Activated T-helper 2 cell treated with anti-CD3 and anti-CD28 coated beads, Interferon-gamma antibody, Interleukin-2, Interleukin-4, amounts not matched to agents 10 μg/mL and 5 μg/mL and 100 μg/mL, durations not matched to agents 14 hours and 24 hours and 36 hours (primary cell): ENCODE measurements at places on chromosomes 1 and 21. TPM values are rescaled to one million over a fixed set of nuclear protein-coding genes. Genes with fewer than 3 reads are reported as not detected.

The SPATA1 gene
- total RNA-seq: 1.4 and 1.5 TPM in 2 replicates

The CCDC185 gene
- not detected in 2 replicates for total RNA-seq

- no peak overlapping the region for H3K4me3 ChIP-seq
- no peaks in the 10 kb centered on the region for H3K4me1 ChIP-seq
- no peaks in the 10 kb centered on the region for H3K36me3 ChIP-seq
- peaks cover 4% of the 10 kb centered on the region for H3K27me3 ChIP-seq
- no peak for DNase-seq
Observed at GRCh38 chr1:100866041-100866900, 28.4 kb downstream of the EXTL2 start.

DNA sequence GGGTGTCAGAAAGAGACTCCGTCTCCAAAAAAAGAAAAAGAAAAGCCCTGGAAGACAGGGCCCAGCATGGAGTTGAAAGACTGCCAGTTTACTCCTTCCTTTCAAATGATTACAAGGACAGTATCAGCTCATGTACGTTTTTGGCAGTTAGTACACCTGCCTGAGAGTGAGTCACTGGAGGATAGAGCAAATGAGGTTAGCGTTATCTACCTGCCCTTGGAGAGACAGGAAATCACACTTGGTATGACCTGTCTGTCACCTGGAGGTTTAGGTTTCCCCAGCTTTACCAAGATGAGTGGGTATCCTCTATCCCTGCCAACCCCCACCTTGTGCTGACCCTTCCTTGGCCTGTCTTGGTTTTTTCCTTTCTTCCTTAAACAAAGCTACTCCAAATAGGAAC lies 96.8 kb upstream of the BMP8A start:
- H3K27ac ChIP-seq: no peak overlapping the region
- H3K4me3 ChIP-seq: no peak overlapping the region
- DNase-seq: no peak

- H3K4me3 ChIP-seq: no peak overlapping the region
- DNase-seq: no peak
- H3K36me3 ChIP-seq: peaks cover 38% of the 10 kb centered on the region
Observed at GRCh38 chr1:145751491-145752037, 32.3 kb downstream of the CD160 start.

GRCh38 chr1:71780681-71781080 lies 501.7 kb downstream of the NEGR1 start:
- no peaks in the 10 kb centered on the region for H3K27me3 ChIP-seq
- no peak overlapping the region for H3K4me3 ChIP-seq
- peaks cover 4% of the 10 kb centered on the region for H3K4me1 ChIP-seq
- H3K36me3 ChIP-seq: no peaks in the 10 kb centered on the region
- H3K27ac ChIP-seq: no peak overlapping the region
- no peak for DNase-seq

- H3K36me3 ChIP-seq: peaks cover 8% of the 10 kb centered on the region
- H3K27me3 ChIP-seq: no peaks in the 10 kb centered on the region
- H3K4me1 ChIP-seq: peaks cover 58% of the 10 kb centered on the region
- peak overlapping the region; percentile 86 for H3K27ac ChIP-seq
- DNase-seq: no peak
- peak overlapping the region; percentile 77 for H3K4me3 ChIP-seq
Observed at GRCh38 chr1:174965362-174966007, 34.3 kb upstream of the CACYBP start.

DNA sequence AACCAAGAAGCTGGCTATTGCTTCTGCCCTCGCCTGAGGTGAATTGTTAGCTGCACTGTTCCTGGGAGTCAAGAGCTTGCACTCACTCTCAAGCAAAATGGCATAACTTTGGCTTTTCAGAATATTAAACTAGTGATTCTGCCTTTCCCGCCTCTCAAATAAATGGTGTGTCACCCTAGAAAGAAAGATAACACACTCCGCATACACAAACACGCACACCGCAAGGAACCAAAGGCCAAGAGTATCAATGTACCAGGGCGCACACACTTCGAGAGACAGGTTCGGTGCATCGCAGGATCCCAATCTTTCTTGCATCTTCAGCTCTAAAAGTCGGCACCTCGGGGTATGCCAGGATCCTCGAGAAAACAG lies 470 bp upstream of the RTCA start:
- no peaks in the 10 kb centered on the region for H3K27me3 ChIP-seq
- H3K4me3 ChIP-seq: peak overlapping the region; percentile 99
- H3K4me1 ChIP-seq: peaks cover 22% of the 10 kb centered on the region
- H3K36me3 ChIP-seq: peaks cover 49% of the 10 kb centered on the region
- H3K27ac ChIP-seq: peak overlapping the region; percentile 99

DNA sequence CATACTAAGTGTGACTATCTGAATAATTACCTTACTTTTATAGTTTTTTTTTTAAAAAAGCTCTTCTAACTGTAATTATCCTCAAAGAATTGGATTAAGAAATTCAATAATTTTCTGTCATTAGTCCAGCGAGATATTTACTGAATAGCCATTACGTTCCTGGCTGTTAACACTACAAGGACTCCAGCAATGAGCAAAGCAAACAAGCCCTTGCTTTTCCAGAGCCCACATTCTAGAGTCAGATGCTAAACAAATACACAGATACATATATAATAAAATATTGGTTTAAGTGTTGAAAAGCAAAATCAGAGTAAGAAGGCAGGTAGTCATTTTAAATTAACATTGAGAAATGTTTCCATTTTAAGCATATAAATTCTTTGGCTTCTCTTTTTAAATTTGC lies 118.4 kb downstream of the ATF6 start:
- peaks cover 23% of the 10 kb centered on the region for H3K36me3 ChIP-seq
- H3K4me1 ChIP-seq: peaks cover 9% of the 10 kb centered on the region
- no peak overlapping the region for H3K4me3 ChIP-seq
- DNase-seq: no peak

GRCh38 chr1:234845097-234845660 lies 235.2 kb upstream of the IRF2BP2 start:
- peaks cover 94% of the 10 kb centered on the region for H3K4me1 ChIP-seq
- peaks cover 4% of the 10 kb centered on the region for H3K36me3 ChIP-seq
- H3K4me3 ChIP-seq: peak overlapping the region; percentile 58
- peak overlapping the region; percentile 90 for H3K27ac ChIP-seq
- peak; percentile 40 for DNase-seq

DNA sequence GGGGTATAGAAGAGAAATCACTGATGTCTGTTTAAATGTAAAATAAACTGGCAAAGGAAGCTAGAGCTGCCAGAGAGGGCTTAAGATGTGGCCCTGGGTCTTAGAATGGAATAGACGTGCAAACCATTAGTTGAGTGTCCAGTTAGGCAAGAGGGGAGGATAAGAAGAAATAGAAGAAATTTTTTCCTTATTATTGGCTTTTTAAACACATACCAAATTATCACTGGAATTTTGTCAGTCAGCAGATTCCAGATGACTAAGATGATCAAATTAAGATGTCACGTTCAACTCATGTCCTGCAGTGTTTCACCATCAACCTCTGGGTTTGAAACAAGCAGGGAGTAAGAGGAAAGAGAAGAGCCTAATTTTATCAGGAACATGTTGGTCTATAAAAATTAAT lies 71.6 kb upstream of the C1orf21 start:
- no peak overlapping the region for H3K4me3 ChIP-seq
- DNase-seq: no peak
- no peaks in the 10 kb centered on the region for H3K4me1 ChIP-seq
- H3K27ac ChIP-seq: no peak overlapping the region
- H3K27me3 ChIP-seq: peaks cover 23% of the 10 kb centered on the region
